ENCODE measurements at places on chromosomes 3 and 15. TPM values are rescaled to one million over a fixed set of nuclear protein-coding genes. Genes with fewer than 3 reads are reported as not detected.

The CYP1A2 gene
- total RNA-seq: not detected

The MLF1 gene
- total RNA-seq: 1.9 TPM

The LDHAL6B gene
- not detected for total RNA-seq

The CEMIP gene
- 51.4 TPM for total RNA-seq

DNA sequence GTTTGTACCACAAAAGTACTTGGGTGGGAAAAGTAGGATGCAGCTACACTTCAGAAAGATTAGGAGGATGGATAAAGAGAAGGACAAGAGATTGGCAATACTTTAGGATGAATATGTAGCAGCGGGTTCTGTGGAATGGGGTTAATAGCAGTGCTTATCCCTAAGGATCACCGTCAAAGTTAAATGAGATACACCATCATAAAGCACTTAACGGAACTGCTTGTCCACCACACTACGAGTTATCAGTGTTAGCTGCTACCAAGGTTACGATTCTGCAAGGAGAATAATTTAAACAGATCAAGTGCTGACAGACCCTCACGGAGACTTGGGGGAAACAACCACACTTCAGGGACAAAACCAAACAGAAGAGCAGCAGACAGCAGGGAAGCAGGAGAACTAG, 963 bp downstream of the SHQ1 start:
- peak overlapping the region; percentile 74 for H3K27ac ChIP-seq
- no peaks in the 10 kb centered on the region for H3K36me3 ChIP-seq
- DNase-seq: no peak
- peak overlapping the region; percentile 94 for H3K4me3 ChIP-seq
- peaks cover 43% of the 10 kb centered on the region for H3K4me1 ChIP-seq

DNA sequence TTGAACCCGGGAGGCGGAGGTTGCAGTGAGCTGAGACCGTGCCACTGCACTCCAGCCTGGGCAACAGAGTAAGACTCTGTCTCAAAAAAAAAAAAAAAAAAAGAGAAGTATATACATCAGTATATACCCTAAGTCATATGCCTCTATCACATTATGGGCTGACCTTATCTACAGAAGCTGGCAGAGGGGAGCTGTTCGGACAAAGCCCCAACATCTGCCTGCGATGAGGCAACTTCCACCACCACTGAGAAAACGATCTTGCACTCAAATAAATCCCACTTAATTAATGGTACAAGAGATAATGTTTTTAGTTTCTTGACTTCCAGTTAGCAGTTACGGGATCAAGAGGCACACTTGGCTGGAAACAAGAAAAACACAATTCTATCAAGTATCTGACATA, 2.2 kb downstream of the GLT8D1 start:
- peaks cover 6% of the 10 kb centered on the region for H3K27me3 ChIP-seq
- H3K4me3 ChIP-seq: peak overlapping the region; percentile 98
- peak overlapping the region; percentile 19 for H3K27ac ChIP-seq
- no peak for DNase-seq

DNA sequence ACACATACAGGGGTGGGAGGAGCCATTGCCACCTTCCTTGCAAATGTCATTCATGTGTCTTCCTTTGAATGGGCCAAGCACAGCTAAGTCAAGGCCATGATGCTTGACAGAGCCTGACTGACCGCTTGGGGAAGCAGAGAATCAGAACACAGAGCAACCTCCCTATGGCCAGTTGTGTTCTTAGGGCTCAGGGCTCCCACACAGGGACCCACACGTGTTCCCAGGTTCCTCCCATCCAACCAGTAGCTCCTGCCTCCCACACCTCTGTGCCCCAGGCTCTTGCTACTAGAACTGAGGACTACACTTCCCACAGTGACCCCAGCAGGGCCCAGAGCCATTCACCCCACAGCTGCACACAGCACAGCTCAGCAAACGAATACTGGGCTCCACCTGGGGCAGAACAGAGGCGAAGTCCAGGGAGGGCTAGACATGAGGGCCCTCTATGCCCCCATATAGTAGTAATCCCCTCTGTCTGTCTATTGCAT, 42.9 kb downstream of the KLF15 start:
- H3K4me3 ChIP-seq: no peak overlapping the region
- peaks cover 14% of the 10 kb centered on the region for H3K36me3 ChIP-seq
- H3K27ac ChIP-seq: no peak overlapping the region
- 0 out of 2 replicates have a peak, but pooled peaks cover 6% of the 10 kb centered on the region for H3K4me1 ChIP-seq
- DNase-seq: no peak

DNA sequence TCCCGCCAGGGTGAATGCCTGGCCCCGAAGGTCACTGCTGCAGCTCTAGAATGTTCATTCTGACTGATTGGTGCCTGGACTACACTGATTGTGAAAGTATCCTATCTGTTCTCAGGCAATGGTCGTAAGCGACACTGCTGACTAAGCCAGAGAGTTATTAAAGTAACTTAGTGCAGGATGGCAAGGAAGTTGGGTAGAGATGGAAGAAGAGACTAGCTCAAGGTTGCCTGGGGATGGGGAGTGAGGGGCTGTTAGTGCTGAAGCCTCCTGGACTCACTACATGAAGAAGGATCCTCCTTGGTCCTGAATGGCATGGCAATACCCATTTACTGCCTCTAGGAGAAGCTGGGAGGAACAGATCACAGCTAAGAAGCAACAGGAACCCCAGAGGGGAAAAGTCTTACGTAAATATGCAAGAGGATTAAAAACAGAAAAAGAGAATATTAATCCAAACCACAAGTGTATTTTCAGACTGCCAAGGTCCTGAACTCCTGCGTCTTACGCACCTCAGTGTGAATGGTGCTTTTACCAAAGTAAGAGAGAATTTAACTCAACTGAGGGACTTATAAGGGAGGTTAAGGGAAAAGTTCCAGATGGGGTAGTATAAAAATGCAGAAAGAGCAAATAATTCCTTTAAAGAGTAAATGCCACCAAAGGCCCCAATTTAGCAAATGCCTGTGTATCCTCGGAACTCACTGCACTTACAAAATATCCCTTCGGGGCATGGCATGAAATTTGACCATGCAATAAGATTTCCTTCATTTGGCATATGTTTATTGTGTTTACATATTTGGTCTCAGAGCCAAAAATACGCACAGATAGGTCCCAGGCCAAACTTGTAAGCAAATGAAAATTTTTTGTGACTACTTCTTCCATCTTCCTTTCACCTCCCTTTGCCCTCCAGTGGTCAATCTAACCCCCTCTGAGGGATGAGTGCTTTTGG, 64.0 kb upstream of the DGKG start:
- peak overlapping the region; percentile 27 for H3K4me3 ChIP-seq
- 0 out of 2 replicates have a peak overlapping the region, but pooled peaks have one; percentile 1 for H3K27ac ChIP-seq
- no peaks in the 10 kb centered on the region for H3K36me3 ChIP-seq

DNA sequence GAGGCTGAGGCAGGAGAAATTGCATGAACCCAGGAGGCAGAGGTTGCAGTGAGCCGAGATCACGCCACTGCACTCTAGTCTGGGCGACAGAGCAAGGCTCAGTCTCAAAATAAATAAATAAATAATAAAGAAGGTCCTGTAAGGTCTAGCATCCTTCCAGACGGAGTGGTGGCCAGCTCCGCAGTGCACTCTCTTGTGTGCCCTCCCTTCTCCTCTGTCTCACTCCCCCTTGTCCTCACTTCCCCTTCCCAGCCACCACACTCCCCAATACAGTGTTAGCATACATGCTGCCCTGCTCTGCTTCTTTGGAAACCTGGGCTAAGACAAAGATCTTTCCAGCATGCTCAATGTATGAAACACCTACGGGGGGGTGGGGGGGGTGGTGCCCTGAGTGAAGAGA, 3.4 kb upstream of the CLN6 start:
- peaks cover 26% of the 10 kb centered on the region for H3K4me1 ChIP-seq
- no peak overlapping the region for H3K27ac ChIP-seq
- H3K27me3 ChIP-seq: peaks cover 3% of the 10 kb centered on the region
- no peak for DNase-seq

GRCh38 chr3:30623351-30623750, 16.9 kb downstream of the TGFBR2 start:
- peaks cover 79% of the 10 kb centered on the region for H3K4me1 ChIP-seq
- peaks cover 40% of the 10 kb centered on the region for H3K36me3 ChIP-seq
- peak; percentile 75 for DNase-seq
- peak overlapping the region; percentile 64 for H3K27ac ChIP-seq
- no peak overlapping the region for H3K4me3 ChIP-seq

- peaks cover 2% of the 10 kb centered on the region for H3K27me3 ChIP-seq
- peaks cover 29% of the 10 kb centered on the region for H3K4me1 ChIP-seq
- H3K4me3 ChIP-seq: peak overlapping the region; percentile 17
- H3K27ac ChIP-seq: peak overlapping the region; percentile 61
- no peak for DNase-seq
These were observed 99.7 kb upstream of the VGLL3 start for GRCh38 chr3:87090631-87091030.

- no peak for DNase-seq
- H3K4me1 ChIP-seq: peaks cover 18% of the 10 kb centered on the region
- no peak overlapping the region for H3K4me3 ChIP-seq
- no peak overlapping the region for H3K27ac ChIP-seq
- H3K27me3 ChIP-seq: peaks cover 8% of the 10 kb centered on the region
These were observed 24.7 kb downstream of the GOLGA6L2 start for GRCh38 chr15:23422099-23422945.

DNA sequence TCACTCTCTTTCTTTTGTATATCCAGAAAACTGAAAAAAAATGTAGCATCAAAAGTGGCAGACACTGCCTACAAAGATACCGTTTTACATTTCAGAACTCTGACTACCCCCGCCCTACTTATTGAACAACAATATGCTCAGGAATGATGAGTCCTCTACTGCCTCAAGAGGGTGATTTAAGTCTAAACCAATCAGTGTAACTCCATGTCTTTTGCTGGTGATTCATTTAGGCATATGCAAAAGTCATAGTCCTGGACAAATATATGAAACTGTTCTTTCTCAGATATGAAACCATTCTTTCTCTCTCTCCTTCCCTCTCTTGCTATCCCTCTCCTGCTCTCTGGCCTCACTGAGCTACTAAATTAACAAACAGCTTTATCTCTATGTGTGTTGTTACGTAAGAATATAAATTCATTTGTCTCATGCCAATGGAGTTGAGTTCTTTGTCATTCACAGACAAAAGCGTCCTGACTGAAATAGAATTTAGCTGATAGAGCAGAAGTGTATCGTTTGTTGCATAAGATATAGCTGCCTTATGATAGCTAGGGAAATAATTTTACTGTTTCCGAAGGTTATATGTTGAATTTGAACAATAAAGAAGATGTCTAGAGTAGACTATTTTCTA, 133.7 kb upstream of the OSTN start:
- peak; percentile 64 for DNase-seq
- peak overlapping the region; percentile 10 for H3K4me3 ChIP-seq
- peak overlapping the region; percentile 29 for H3K27ac ChIP-seq

DNA sequence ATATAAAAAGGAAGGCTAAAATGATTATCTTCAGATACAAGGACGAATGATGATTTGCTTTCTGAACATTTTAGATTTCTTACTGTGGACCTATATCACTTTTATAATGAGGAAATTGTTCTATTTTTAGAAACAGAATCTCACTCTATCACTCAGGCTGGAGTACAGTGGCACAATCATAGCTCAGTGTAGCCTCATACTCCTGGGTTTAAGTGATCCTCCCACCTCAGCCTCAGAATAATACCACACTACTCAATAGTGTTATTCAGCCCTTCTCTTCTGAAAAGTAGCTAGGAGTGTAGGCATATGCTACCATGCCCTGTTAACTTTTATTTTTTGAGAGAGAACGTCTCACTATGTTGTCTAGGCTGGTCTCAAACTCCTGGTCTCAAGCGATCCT, 15.8 kb downstream of the DNAJC13 start:
- peaks cover 36% of the 10 kb centered on the region for H3K36me3 ChIP-seq
- H3K27ac ChIP-seq: peak overlapping the region; percentile 56
- no peak for DNase-seq
- no peak overlapping the region for H3K4me3 ChIP-seq
- H3K27me3 ChIP-seq: no peaks in the 10 kb centered on the region

DNA sequence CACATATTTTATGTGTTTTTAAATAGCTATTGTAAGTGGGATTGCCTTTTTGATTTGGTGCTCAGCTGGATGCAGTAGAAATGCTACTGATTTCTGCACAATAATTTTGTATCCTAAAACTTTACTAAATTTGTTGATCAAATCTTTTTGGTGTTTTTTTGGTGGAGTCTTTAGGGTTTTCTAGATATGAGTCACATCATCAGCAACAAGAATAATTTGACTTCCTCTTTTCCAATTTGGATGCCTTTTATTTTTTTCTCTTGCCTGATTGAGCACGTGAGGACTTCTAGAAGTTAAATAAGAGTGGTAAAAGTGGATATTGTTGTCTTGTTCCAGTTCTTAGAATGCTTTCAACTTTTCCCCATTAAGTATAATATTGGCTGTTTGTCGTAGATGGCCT, 51.3 kb downstream of the TLNRD1 start:
- no peaks in the 10 kb centered on the region for H3K27me3 ChIP-seq
- H3K4me3 ChIP-seq: no peak overlapping the region
- no peak for DNase-seq
- no peak overlapping the region for H3K27ac ChIP-seq
- H3K36me3 ChIP-seq: no peaks in the 10 kb centered on the region

DNA sequence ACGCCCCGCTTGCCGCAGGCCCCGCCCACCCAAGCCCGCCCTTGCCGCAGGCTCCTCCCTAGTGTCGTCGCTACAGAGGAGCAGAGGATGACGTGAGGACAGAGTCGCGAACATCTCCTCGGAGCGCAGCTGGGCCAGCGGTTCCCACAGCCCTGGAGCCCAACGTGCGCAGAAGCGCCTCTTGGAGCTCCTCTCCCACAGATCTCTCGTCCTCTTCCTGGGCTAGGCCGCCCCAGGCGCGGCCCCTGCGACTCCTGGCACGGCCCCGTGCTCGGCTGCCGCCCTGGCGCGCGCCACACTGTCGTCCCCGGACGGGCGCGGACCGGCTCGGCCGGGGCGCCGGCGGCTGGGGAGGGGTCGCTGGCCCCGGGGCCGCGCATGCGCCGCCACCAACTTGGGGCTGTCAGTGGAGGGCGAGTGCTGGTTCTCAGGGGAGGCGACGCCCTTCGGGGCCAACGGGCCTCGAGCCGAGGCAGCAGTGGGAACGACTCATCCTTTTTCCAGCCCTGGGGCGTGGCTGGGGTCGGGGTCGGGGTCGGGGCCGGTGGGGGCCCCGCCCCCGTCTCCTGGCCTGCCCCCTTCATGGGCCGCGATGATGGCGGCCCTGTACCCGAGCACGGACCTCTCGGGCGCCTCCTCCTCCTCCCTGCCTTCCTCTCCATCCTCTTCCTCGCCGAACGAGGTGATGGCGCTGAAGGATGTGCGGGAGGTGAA, at the start of gene TRPC1:
TRPC1 (plus strand) TSS at position 67 of the 714 bp plus-strand sequence; CDS start at position 593, 526 bp downstream.
- DNase-seq: peak; percentile 78
- H3K36me3 ChIP-seq: no peaks in the 10 kb centered on the region
- H3K4me3 ChIP-seq: peak within 1 kb of the TSS; percentile 94
- H3K4me1 ChIP-seq: peaks cover 21% of the 10 kb centered on the region
- H3K27ac ChIP-seq: peak within 1 kb of the TSS; percentile 92
- peaks cover under 1% of the 10 kb centered on the region for H3K27me3 ChIP-seq

DNA sequence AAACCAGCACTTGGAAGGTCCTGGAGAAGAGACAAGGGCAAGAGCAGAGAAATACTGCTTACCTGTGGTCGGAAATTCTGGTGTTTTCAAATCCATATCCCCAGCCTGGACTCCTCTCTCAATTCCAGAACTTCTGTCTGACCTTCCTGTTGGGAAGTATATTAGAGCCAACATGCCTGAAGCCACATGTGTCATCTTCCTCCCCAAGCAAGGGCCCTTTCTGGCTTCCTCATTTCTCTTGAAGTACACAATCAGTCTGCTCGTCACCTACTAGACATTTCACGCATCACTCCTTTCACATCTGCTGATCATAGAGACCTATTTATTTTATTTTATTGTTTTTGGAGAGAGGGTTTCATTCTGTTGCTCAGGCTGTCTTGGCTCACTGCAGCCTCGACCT, 8.4 kb downstream of the PARP14 start:
- H3K27me3 ChIP-seq: peaks cover 2% of the 10 kb centered on the region
- no peaks in the 10 kb centered on the region for H3K36me3 ChIP-seq
- peak; percentile 9 for DNase-seq
- H3K4me1 ChIP-seq: peaks cover 8% of the 10 kb centered on the region
